ENCODE measurements at places on chromosomes 16 and 17.

- DNase-seq = no peak
These were observed 129.2 kb upstream of the TOM1L1 start for GRCh38 chr17:54771409-54771915.

- DNase-seq = no peak
These were observed 78.6 kb upstream of the CA10 start for GRCh38 chr17:52237151-52237550.

GRCh38 chr17:65193716-65194293, 56.6 kb downstream of the RGS9 start:
- DNase-seq = no peak

DNA sequence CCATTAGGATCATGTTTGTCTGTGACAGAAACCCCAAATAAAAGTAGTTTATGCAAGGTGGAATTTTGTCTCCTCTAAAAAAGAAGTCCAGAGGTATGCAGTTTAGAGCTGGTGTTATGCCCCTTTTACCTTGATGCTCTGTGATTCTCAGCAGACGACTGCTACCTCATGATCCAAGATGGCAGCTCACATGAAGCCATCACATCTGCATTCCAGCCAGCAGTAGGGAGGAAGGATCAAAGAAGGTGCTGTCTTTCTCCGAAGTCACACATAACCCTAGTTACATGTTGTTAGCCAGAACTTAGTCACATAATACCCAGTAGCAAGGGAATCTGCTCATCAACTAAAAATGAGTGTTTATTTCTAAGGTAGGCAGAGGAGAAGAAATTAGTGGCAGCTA, 135.7 kb upstream of the HS3ST2 start:
- no peak for DNase-seq
